ENCODE measurements at places on chromosomes 1 and 21. TPM values are rescaled to one million over a fixed set of nuclear protein-coding genes. Genes with fewer than 3 reads are reported as not detected.

MX2 gene
- total RNA-seq, result 9.2 TPM

DNA sequence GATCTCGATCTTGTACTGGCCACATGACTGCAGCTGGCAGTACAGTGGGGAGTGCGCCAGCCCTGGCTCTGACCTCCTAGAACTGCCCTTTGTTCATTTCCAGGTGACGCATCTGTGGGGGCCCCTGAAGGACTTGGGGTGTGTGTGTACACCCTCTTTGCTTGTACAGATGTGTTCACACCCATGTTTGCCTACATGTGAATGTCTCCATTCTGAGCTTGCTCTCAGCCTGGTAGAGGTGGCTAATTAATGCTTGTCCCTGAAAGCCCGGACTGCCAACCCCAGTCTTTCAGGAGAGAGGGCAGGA lies 19.8 kb downstream of the TNFRSF1B start:
- H3K27ac ChIP-seq, result no peak overlapping the region
- H3K27me3 ChIP-seq, result no peaks in the 10 kb centered on the region
- no peak for DNase-seq

DNA sequence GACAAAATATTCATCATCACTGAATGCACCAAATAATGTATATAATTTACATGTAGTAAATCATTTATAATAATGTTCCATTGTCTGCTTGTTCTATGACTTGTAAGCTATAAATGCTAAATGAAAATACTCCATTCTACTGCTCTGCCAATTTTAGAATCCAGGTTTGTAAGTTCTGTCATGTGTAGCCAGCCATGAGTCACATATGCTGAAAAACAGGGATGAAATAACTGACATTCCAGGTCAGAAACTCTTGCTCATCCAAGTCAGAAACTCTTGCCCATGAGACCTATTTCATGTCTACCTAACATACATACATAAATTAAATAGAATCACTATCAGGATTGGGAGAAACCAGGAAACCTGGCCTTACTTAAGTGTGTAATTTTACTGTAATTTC lies 95.6 kb downstream of the ASH1L start:
- DNase-seq, result no peak
- no peaks in the 10 kb centered on the region for H3K27me3 ChIP-seq
- H3K36me3 ChIP-seq, result peaks cover 6% of the 10 kb centered on the region
- no peak overlapping the region for H3K4me3 ChIP-seq
- H3K27ac ChIP-seq, result no peak overlapping the region

GRCh38 chr1:208525417-208525816 lies 281.2 kb upstream of the PLXNA2 start:
- H3K36me3 ChIP-seq, result no peaks in the 10 kb centered on the region
- H3K4me3 ChIP-seq, result no peak overlapping the region
- no peak for DNase-seq

GRCh38 chr1:30572192-30572591 lies 151.2 kb downstream of the MATN1 start:
- H3K4me3 ChIP-seq, result no peak overlapping the region
- H3K27me3 ChIP-seq, result no peaks in the 10 kb centered on the region
- DNase-seq, result no peak

DNA sequence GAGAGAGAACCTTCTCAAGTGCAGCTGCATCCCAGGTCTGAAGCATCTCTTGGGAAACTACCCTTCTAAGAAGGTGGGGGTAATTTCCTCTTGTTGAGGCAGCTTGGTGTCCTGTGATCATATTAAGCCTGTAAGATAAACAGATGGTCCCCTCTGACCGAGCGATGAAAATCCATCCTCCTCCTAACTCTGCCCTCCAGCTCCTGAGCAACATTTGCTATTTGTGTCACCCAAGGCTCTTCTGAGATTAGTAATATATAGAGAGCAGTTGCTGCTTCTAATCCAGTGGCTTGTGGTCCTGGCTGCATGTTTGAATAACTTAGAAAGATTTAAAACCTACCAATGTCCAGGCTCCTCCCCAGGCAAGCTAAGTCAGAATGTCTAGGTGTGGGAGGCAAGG lies 123.7 kb downstream of the DISC1 start:
- peaks cover 4% of the 10 kb centered on the region for H3K36me3 ChIP-seq
- H3K4me1 ChIP-seq, result no peaks in the 10 kb centered on the region
- DNase-seq, result no peak
- no peak overlapping the region for H3K27ac ChIP-seq

GRCh38 chr1:16420424-16421118 lies 16.7 kb downstream of the SPATA21 start:
- H3K27ac ChIP-seq, result no peak overlapping the region
- H3K36me3 ChIP-seq, result no peaks in the 10 kb centered on the region
- no peaks in the 10 kb centered on the region for H3K4me1 ChIP-seq
- DNase-seq, result no peak
- H3K27me3 ChIP-seq, result no peaks in the 10 kb centered on the region

DNA sequence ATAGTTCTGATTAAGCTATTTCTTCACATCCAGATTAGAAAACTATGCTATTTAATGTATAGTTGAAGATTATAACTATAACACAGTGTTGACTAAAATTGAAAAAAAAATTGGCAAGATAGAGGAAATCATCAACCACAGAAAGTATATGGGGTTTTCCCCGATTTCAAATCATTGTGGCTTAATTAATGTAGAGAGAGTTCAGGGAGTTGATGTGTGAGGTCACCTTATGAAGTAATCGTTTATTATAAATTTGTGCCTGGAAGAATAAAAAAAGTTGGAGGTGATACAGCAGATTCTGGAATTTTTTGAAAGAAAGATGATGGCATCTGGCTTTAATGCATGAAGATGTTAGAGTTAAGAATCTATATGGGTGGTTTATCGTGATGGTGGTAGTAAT lies 84.3 kb downstream of the PTGS2 start:
- H3K36me3 ChIP-seq, result no peaks in the 10 kb centered on the region
- no peak overlapping the region for H3K4me3 ChIP-seq
- no peak overlapping the region for H3K27ac ChIP-seq
- no peaks in the 10 kb centered on the region for H3K27me3 ChIP-seq

- H3K27me3 ChIP-seq, result peaks cover 54% of the 10 kb centered on the region
- H3K36me3 ChIP-seq, result no peaks in the 10 kb centered on the region
- no peak for DNase-seq
- peaks cover 24% of the 10 kb centered on the region for H3K4me1 ChIP-seq
These were observed 505 bp downstream of the OLFML2B start for GRCh38 chr1:162023181-162023546.
